ENCODE measurements at places on chromosomes 12 and 14.

DNA sequence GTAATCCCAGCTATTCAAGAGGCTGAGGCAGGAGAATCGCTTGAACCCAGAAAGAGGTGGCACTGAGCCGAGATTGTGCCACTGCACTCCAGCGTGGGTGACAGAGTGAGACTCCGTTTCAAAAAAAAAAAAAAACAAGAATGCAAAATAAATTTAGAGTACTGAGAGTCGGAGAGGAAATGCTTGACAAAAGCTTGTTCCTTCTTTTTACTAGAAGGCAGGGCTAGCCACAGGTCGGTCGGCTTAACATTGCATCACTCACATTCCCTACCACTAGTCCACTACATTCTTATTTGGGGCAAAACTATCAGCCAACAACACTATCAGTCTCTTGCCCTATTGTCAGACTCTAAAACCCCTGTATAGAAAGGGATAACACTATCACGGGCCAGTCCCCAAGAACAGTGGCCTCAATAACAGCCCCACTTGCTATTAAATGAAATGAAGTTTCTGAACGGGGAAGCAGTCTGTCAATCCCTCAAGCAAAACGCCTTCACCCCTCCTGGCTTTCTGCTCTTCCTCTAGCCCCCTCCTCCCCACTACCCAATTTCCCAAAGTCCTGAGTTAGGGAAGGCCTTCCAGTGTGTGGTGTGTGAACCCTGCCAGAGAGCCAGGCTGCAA is 1.0 kb downstream of the RNF41 start:
- DNase-seq: no peak

- DNase-seq: no peak
Measured at GRCh38 chr14:44649061-44649460, 142.0 kb upstream of the FSCB start.

DNA sequence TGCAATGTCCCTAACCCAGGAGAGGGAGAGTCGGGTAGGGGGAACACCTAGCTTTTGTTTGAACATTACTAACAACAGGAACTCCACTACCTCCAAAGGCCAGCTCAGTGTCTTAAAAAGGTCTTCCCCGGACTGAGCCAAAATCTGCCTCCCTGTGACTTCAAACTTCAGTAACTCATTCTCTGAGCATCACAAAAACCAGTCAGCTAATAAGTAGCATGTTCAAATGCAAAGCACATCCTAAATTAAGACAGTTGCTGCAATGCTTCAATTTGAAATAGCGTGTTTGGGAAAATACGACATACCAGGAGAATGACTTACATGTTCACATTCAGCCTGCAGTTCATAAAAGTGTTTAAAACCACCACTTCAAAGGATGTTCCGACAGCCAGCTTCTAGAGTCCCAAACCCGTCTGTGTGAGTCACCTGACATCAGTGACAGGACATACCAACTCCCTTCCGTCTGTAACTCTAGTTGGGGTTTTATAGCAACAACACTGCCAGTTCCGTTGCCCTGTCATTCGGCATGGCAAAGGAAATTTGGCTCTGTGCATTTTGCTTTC is 13.0 kb downstream of the ZFP36L1 start:
- DNase-seq: peak; percentile 68

DNA sequence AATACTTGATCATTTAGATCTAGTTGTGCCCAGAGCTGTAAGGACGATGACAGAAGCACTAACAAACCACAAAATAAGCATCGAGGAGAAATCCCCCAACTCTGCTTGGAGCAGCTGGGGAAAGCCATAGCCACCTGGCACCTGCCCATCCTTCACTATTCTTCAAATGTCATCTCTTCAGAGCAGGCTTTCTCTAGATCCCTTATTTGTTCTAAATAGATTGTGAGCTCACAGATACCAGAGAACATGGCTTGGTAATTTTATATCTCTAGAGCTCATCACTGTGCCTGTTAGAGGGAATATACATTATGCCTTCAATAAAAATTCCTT is 50.9 kb downstream of the GRIP1 start:
- DNase-seq: no peak

DNA sequence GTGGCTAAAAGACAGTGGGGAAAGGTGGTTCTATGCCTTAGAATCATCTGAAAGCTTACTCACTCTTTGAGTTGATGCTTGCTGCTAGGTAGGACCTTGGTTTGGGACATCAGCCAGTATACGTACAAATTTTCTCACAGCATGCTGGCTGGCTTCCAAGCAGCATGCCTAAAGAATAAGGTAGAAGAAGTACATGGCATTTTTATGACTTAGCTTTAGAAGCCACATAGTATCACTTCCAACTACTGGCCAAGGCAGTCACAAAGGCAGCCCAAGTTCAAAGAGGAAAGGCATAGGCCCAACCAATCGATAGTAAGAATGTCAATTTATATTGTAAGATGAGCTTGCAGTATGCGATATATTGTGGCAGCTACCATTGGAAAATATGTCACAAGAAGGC is 284.2 kb upstream of the CAND1 start:
- DNase-seq: no peak

- no peak for DNase-seq
Measured at GRCh38 chr12:123069436-123070266, 81.2 kb downstream of the PITPNM2 start.

GRCh38 chr12:67042697-67043131 is 226.4 kb upstream of the CAND1 start:
- no peak for DNase-seq

- no peak for DNase-seq
Measured at GRCh38 chr14:58944968-58945356, 243.5 kb upstream of the DAAM1 start.

GRCh38 chr12:61998791-61999190 is 261.4 kb upstream of the USP15 start:
- DNase-seq: no peak

DNA sequence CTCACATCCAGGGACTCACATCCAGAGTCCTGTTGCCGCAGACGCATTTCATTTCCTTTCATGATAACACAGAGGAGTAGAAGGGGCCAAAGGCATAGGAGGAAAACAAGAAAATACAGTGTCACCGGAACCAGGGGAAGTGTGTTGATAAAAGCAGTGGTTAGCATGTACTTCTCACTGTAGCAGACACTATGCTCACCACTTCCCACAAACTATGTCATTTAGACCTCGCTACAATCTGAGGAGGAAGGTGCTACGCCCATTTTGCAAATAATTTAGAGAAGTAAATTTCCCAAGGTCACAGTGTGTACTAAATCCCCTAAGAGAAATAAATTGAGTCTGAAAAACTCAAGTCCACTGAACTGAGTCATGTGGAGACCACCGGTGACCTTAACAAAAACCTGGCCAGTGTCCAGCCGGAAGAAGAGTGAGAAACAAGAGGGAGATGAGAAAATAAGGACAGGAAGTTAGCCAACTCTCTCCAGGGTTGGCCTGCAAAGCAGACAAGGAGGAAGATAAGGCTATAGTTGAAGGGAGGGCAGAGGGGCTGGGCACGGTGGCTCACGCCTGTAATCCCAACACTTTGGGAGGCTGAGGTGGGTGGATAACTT is 25.8 kb upstream of the TMCC3 start:
- DNase-seq: no peak

DNA sequence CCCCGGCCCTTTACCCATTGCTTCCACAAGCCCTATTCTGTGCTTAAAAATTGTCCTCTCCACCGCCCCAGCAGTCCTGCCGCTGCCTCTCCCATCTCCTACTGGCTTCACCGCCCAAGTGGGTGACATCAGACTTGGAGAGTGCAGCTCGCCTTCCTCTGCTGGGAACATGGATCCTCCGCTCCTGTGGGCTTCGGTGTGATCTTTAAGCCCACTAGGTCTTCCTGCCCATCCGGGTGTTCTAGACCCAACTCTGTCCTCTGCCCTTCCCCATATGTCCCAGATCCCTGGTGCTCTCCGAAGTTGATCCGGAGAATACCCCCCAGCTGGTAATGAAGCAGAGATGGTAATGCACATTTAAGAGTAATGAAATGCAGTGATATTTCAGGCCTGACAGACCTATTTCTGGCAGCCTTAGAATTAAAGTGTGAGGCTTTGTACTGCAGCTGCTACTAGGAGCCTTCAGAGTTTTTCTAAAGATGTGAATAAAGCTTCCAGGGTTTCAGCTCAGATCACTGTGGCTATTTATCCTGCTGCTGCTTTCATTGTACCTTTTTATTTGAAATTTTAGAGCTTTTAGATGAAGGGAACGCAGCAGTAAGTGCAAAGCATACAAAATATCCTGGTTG is 22.9 kb upstream of the CTDSP2 start:
- DNase-seq: no peak

- DNase-seq: no peak
Measured at GRCh38 chr12:3683670-3684069, 69.2 kb downstream of the CRACR2A start.

DNA sequence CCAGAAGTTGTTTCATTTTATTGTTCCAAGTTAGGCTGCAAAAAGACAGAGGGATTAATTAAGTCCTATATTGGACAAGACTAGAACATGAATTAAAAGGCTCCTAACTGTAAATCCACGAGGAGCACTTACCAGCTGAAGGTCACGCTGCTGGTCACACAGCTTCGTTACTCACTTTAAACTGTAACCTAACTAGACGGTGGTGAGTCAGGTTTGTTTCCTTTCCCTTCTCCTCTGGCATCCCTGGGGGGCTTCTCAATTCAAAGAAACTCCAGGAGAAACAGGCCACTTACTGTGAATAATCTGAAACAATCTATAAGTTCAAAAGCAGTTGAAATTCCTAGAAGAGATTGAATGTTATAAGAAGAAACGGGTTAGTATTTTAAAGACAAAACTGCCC is 331.4 kb downstream of the BCAT1 start:
- no peak for DNase-seq

GRCh38 chr12:49505672-49506071 is 33.2 kb upstream of the KCNH3 start:
- no peak for DNase-seq

- no peak for DNase-seq
Measured at GRCh38 chr12:12755923-12756322, 29.5 kb upstream of the APOLD1 start.

- DNase-seq: no peak
Measured at GRCh38 chr12:48247181-48247966, 44.3 kb upstream of the OR10AD1 start.

DNA sequence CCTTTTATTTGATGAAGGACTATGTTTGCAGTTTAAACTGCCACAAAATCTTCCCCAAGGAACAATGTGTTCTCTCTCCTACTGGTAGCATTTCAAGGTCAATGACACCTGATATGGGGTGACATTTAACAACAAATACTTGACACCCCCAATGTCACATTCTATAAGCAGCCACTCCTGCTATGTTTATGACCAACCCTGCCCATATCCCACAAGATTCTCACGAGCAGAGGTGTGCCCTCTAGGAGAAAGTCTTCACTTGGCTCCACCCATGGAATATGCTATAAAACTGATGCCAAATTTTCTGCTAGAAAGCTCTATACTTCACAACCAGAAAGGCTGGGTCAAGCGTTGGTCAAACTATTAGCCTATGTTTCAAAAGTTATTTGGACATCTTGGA is 105.6 kb upstream of the ARID2 start:
- DNase-seq: no peak

- DNase-seq: peak; percentile 16
Measured at GRCh38 chr12:27331291-27331926, 1.2 kb upstream of the BMAL2 start.

GRCh38 chr14:51251486-51251885 is 11.4 kb downstream of the TMX1 start:
- DNase-seq: no peak

DNA sequence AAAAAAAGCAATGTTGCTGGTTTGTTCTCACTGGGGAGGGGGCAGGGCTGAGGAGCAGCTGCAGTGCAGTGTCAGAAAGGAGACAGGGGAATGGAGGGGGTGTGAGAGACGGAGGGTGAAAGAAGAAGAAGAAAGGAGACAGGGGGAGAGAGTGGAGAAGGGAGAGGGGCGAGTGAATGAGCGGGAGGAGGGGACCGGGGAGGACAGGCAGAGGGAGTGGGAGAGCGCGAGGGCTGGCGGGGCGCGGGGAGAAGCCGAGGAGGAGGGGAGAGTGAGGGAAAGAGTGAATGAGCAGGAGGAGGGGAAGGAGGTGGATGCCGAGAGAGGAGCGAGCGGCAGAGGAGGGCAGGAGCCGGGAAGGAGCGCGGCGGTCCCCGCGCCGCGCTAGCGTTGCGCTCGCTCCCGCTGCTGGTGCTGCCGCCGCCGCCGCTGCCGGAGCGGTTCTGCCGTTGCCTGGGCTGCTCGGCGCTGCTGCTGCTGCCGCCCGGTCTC is at the start of gene NOVA1:
Gene NOVA1 (minus strand): TSS at position 445 of the 492 bp plus-strand sequence. CDS start 597 bp downstream, outside the sequence.
- DNase-seq: no peak

DNA sequence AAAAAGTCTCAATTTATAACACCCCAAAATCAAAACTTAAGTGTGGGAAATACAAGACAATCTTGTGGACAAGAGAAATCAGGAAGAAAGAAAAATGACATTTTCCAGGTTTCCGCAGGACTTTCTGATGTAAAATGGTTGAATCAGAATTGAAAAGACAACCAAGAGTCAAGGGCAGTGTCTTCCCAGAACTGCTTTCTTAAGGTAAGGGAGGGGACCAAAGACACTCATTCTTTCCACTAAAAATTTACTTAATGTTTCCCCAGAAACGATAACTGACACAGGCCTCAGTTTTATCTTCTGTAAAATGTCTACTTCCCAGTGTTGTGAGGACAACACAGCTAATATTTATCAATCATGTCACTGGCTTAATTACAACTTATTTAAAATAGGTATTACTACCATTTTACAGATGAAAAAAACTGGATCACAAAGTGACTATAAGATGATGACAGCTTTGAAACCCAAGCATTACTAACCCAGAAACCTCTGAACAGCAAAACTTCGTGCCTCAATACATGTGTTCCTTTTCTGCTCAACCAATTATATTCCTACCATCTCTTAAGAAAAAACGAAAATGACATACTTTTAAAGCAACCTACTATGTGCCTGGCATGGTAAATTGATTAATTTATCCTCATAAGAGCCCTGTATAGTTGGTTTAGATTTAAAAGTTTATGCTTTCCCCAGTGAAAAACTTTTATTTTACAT is 4.6 kb downstream of the SINHCAF start:
- no peak for DNase-seq

DNA sequence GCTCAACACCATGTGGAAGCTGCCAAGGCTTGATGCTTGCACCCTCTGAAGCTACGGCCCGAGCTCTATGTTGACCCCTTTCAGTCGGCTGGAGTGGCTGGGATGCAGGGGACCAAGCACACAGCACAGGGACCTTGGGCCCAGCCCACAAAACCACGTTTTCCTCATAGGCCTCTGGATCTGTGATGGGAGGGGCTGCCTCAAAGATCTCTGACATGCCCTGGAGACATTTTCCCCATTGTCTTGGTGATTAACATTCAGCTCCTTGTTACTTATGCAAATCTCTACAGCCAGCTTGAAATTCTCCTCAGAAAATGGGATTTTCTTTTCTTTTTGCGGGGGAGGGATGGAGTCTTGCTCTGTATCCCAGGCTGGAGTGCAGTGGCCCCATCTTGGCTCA is 46.3 kb downstream of the MON2 start:
- no peak for DNase-seq

- no peak for DNase-seq
Measured at GRCh38 chr12:123335490-123335889, 29.2 kb downstream of the SBNO1 start.

Measured in stimulated activated CD4-positive, alpha-beta T cell treated with anti-CD3 and anti-CD28 coated beads, Interleukin-1b, Interleukin-23, amount 100 ng/mL, for 48 hours (primary cell).